ENCODE measurements at places on chromosomes 12 and 14.

DNA sequence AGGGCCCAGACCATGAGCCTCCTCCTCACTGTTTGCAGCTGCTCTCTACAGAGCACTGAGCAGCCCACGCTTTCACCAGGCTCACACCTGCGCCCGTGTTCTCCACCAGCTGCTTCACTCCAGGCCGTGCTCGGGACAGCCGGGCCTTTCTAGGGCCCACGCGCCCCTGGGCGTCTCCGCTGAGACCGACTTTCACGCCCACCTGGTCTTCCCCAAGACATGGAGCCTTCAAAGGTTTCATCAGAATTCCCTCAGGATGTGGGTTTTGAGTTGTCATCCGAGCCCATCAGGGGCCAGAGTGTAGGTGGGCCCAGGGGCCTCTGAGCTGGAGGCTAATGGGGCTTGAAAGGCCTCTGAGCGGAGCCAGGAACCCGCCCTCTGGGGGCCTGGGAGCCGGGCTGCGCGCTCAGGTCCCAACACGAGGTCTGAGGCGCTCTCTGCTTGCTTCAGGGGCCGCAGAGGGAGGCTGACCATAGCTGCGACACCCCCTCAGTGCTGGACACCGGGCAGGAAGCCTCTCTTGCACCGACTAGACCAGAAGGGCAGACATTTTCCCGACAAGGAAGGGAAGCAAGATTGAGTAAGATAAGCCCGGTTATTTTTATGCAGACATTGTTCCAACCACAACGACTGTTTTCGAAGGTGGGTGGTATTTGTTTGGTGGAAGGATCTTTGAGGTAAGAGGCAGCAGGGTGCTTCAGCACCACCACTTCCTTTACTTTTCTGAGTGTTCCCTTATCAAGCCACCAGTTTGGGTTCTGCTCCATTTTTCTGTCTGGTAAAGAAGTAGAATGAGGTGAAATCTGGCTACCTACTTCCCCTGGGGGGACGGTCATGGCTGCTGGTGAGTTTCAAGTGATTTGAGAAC is 125.0 kb upstream of the FUT8 start:
- DNase-seq, result peak; percentile 70

DNA sequence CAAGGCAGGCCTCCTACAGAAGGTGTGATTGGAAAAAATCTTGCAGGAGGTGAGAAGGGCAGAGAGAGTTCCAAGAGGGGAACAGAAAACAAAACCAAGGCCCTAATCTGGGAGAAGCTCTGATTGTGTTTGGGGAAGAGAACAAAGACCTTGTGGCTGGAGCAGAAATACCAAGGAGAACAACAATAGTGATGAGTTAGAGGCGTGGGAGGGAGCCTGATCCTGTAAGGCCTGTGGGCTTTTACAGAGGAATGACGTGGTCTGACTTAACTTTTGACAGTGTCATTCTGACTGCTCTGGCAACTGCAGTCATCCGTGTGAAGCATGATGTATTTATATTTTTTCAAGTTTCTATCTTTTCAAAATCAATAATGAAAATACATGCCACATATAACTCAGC is 200.6 kb downstream of the ANO4 start:
- DNase-seq, result no peak

- no peak for DNase-seq
Observed at GRCh38 chr12:129973236-129973961, 69.6 kb upstream of the TMEM132D start.

GRCh38 chr14:32073537-32074189 is 3.4 kb upstream of the ARHGAP5 start:
- DNase-seq, result no peak

DNA sequence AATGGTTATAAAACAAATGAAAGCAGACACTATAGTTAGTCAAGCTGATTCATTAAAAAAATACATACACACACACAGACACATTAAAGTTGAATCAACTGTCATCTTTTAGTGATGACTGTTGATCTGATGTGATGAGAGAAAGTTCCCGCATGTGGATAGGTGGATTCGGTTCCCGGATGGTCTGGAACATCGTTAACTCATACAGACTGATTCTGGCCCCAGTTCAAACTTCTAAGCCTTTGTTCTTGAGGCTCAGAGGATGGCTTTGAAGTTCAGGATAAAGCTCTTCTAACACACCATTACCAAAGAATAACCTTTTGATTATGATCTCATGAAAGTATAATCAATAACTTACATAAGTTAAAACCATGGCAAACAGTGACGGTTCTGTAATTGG is 27.5 kb downstream of the WIF1 start:
- no peak for DNase-seq

GRCh38 chr14:58815161-58815701 is 177.5 kb downstream of the DACT1 start:
- DNase-seq, result no peak

- DNase-seq, result no peak
Observed at GRCh38 chr14:40983604-40984003, 623.1 kb upstream of the LRFN5 start.

- DNase-seq, result peak; percentile 28
Observed at GRCh38 chr14:70871863-70872677, 35.2 kb upstream of the PCNX1 start.

DNA sequence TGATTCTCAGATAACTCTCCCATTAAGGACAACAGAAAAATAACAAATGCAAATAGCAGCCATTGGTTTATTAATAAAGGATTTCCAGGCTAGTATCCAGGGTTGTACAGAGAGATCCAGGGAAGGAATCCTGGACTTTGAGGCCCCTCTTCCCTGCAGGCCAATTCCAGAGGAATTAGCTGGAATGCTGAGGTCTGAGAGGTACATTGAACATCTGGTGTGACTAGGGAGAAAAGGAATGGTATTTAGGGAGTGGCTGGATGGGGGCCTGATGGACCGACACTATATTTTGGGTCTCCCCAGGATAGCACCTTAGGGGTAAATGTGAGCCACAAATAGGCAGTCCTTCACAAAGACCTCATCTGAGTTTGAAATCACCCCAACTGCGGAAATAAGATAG is 924.5 kb downstream of the AACS start:
- no peak for DNase-seq

DNA sequence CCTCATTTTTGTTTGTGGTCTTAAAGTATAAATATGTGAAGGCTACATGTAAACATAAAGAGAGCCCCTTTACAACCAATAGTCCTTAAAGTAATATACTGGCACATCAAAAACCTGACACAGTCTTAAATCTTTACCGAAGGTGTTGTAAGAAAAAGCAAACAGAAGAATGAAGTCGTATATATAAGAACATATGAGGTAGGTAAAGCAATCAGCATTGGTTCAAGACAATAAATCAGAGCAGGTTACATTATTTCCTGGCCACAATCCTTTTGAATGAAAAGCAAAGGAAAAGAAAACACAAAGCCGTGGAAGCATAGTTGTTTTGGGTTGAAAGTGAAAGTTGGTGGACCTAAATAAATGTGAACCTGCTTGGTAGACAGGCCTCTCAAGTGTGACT is 183.7 kb upstream of the STXBP6 start:
- no peak for DNase-seq

DNA sequence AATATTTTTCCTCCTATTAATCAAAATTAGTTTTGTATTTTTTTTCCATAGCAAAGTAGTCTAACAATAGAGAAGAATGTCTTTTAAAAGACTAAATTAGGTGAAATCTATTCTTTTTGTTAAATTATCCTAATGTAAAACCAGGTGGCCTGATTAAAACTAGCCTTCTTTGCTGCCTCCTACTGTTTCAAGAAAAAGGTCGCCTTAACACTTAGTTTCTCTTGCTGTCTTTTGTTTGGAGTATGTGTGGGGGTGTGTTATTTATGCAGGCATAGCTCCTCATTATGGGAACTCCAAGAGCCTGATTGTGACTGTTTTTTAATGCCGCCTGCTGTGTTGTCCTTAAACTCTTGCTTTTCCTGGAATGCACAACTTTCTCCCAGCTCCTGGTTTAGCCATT is 855.3 kb downstream of the DIO2 start:
- no peak for DNase-seq

DNA sequence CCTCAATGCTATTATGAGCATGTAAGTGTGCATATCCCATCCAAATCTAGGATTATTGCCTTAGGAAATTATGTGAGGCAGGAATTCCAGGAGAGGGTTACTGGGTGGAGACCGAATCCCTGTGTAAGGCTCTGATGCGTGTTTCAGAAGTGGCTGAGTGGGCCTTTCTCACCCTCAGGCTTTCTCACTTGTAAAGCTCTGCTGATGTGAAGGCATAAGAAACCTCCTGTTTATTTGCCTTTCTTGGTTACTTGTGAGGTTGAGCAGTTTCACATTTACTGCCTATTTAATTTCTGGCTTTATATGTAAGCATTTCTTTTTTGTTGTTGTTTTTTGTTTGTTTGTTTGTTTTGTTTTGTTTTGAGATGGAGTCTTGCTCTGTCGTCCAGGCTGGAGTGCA is 11.0 kb downstream of the IL31 start:
- DNase-seq, result no peak

- DNase-seq, result no peak
Observed at GRCh38 chr12:76618031-76618430, 58.5 kb upstream of the OSBPL8 start.

GRCh38 chr12:9943240-9943639 is 11.1 kb upstream of the CLEC2A start:
- DNase-seq, result peak; percentile 23

GRCh38 chr14:105154476-105154871 is 14.1 kb downstream of the JAG2 start:
- no peak for DNase-seq

DNA sequence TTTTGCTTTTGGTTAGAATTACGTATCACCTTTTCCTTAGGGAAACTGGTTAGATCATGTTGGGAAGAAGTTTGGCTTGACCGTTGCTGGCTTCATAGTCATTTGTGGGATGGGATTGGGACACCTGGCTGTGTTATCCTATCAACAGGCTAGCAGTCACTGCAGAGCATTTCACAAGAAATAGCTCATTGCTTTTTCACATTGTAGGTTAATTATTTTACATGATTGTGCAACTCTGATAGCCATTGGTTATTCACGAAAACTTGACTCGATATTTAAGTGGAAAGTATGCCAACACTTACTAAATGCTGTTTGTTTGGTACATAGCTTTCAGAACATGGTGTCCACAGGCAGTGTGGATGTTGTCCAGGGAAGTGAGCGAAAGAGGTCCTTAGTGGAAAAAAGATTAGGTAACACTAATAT is 89.4 kb downstream of the NKX2-1 start:
- DNase-seq, result no peak

GRCh38 chr12:52433501-52434080 is 580 bp downstream of the KRT75 start:
- DNase-seq, result no peak

- DNase-seq, result no peak
Observed at GRCh38 chr14:105700622-105701288, 174.4 kb downstream of the TMEM121 start.

DNA sequence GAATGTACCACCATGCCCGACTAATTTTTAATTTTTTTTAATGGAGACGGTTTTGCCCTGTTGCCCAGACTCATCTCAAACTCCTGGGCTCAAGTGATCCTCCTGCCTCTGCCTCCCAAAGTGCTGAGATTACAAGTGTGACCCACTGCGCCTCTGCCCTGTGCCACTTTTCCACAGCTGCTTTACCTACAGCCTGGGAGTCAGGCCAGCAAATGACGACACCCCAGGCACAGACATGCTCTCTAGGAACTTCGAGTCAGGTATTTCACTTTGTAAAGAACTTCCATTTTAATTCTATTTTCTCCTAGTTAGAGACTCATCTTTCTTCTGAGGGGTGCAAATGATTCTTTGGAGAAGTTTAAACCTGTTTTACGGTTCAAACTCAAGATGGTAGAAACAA is 89.0 kb downstream of the ETV6 start:
- no peak for DNase-seq

GRCh38 chr12:109202770-109203169 is 86.4 kb downstream of the ACACB start:
- DNase-seq, result no peak

DNA sequence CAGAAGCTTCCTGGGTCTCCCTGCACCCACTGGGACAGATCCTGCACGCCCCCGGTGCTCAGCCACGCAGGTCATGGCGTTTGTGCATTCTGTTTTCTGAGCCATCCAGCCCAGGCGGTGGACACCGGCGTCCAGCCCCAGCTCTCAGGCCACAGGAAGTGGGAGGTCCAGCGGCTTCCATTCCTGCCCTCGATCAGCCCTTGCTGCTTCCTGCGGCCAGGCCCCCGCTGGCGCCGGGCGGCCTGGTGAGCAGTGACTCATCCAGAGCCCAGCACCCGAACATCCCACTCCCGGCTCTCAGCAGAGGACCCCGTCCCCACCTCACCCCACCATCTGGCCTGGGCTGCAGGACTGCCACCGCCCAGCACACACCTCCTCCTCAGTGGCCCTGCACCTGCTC is 18.0 kb upstream of the NUDT14 start:
- DNase-seq, result no peak

DNA sequence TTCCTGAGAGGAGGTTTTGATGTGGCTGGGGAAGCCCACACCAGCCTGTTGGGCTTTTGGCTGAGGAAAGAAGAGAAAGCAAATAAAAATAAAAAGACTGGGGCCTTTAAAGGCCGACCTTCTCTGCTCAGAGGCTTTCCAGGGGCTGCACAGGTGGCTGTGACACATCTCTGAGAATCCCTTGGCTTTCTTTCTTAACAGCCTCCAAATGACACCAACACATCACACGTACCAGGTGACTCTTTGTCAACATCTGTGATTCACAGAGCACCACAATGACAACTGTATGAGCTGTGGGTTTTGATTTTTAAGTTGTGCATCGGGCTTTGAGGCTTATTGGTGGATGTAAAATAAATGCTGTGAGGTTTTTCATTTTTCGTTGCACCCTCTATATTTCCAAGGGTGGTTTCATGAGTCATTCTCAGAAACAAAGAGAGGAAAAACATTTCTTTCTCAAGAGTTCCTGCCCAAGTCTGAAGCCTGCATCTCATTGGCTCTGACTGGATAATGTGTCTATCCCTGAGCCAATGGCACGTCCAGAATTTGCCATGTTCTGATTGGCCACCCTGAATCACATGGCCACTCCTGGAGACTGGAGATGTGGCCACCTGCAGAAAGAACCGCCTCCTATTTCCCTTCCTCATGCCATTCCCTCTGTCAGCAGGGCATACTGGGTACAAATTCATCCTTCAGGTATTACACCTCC is 349.0 kb downstream of the GLT1D1 start:
- no peak for DNase-seq

DNA sequence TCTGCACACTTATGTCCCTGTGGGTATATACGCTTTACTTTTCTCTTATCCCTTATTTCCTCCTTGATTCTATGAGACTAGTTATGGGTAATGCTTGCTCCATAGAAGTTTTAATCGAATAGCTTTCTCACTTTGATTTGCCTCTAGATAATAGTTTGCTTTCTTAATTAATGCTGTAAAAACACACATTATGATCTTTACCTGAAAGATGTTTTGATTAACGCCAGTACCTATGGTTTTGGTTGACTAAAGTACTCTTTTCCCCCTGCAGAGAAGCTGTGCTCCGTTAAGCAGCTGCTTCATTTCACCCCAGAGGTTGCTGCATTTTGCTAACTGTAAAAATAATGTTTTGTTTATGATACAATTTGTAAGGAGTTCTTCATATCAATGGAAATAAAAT is 362.3 kb downstream of the FLRT2 start:
- no peak for DNase-seq
